ENCODE measurements at places on chromosomes 1 and 21.
A peak's percentile ranks its signal among the peaks of the same experiment; 100 is the strongest.

DNA sequence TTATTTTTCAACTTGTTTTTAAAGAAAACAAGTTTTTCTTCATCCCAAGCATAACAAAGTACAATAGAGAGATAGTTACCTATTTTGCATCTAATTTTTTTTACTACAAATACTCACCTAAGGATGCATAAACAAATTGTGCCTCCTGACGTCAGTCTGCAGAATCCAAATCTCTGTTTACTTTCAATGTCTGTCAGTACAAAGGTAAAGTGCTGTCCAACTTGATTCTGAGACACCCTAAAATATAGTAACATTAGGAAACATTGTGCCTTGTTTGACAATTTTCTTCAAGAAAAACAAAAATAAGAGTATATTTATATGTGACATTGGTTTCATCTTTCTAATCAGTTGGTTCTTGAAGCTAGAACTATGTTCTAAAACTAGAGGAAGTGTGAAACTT lies 103.4 kb downstream of the DENND1B start:
- DNase-seq = no peak

DNA sequence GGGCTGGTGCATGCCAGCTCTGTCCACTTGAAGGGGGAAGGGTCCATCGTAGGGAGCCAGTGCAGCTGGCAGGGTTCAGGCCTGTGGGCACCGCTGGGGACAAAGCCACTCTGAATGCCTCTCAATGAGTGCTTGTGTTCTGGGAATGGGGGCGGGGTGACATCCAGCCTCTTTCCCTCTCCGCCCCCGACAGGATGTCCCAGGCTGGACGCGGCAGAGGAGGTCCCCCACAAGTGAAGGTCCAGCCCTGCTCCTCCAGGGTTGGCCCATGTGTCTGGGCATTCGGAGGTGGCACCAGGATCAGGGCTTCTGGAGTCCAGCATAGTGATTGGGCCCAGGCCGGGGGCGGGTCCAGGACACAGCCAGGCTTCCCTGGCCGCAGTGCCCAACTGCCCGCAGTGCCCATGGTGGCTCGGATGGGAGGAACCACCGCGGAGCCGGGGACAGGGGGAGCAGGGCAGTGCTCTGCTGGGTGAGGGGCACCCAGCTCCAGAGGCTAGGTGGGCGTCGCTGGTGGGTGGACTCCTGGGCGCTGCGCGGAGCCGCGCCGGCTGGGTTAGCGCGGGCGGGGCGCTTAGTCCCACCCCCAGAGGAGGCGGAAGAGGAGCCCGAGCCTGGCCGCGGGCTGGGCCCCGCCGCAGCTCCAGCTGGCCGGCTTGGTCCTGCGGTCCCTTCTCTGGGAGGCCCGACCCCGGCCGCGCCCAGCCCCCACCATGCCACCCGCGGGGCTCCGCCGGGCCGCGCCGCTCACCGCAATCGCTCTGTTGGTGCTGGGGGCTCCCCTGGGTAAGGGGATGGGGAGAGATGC lies at the start of gene SHISA4:
Gene SHISA4, plus strand, starts transcription at position 617 of the 808 bp plus-strand sequence. Its CDS starts 97 bp downstream, at position 714.
- no peak for DNase-seq

DNA sequence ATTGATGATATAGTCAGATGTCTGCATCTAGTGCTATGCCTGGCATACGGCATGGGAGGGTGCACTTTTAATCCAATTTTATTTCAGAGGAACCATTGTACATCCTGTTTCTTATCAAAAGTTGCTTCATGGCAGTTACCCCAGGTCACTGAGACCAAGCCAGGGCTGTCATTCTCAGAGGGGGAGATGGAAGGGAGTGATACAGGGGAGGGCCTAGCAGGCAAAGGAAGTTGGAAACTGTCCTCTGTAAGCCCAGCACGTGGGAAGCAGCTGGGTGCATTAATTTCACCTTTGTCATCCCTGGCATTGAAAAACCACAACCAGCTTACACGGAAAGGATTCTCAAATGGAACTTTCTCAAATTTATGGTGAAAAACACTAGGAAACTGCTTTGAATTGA lies 458.7 kb upstream of the ADAMTS5 start:
- DNase-seq = no peak

GRCh38 chr1:94817712-94818111 lies 2.4 kb upstream of the SLC44A3 start:
- no peak for DNase-seq

- DNase-seq = no peak
These were observed 276.9 kb downstream of the VAV3 start for GRCh38 chr1:107687849-107688753.

DNA sequence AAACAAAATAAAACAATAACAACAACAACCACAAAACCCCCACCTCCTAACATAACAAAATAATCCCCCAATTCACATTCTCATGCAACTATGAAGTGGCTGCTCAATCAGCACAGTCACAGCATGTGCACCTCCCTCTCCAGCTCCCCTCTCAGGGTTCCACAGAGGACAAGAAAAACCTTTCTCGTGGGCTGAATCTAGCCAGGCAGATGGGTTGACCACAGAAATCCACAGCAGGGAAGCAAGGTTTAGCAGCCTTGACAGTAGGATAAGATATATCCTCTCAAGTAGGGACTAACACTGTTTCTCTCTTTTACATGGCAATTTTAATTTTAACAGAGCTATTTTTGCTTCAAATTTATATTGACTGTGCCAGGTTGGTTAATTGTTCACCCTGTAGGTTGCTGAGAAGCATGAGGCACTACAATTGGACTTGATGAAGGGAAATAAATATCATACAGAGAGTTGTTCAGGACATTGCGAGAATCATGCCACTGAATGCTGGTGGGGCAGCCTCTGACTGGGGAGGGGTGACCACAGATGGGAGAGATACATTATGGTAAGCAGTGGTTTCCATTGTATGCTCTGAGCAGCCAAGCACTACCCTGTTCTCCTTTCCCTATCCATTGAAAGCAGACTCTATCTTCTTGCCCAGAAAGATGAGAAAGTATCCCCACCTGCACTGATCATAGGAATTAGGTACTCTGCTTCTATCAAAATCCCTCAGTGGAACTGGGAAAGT lies 535.1 kb downstream of the DPYD start:
- no peak for DNase-seq

- DNase-seq = no peak
These were observed 515.9 kb downstream of the PLPP3 start for GRCh38 chr1:56063461-56063860.

DNA sequence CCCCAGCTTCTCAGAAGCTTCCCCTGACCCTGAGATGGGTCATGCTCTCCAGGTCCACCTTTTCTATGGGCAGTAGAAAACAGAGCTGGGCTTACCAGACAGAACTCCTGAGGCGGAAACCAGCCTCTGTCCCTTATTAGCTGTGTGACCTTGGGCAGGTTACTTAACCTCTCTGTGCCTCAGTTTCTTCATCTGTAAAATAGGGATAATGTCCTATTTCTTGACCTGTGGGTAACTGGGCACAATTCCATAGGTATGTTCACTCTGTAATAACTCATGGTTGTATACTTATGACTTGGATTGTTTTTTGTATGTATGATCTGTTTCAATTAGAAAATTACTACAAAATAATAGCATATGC lies 57.1 kb upstream of the EDN2 start:
- no peak for DNase-seq

DNA sequence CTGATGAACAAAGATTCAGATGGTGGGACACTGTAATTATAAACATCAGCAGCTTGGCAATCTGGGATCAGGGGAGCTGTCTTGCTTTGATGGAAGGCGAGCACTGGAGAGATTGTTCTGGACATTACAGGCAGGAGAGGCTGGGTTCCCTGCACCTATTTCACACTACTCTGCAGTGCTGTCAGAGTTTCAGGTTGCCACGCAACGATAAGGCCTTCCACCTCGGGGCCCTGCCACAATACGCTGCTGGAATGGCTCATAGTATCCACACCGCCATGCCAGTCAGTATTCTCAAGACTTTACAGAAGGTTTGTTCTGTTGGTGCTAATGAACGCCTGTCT lies 96.8 kb downstream of the GLIS1 start:
- DNase-seq = no peak

DNA sequence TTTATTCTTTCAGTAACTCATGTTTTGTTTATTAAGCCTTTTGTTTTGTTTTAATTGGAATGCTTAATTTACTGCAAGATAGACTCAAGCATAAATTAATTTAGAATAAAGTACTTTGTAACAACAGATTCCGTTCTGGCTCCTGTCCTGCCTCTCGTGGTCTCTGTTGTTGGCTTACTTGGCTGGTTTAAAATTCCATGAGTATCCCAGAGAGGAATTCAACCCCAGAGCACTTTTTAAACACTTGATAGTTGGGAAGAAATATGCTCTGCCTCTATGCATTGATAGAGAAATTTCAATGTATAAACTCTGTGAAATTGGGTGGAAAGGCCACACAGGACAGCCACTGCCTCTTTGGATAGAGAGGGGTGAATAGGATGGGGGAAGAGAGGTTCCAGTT lies 89.7 kb downstream of the ATP5PO start:
- DNase-seq = no peak

GRCh38 chr1:165143437-165144065 lies 213.0 kb downstream of the LMX1A start:
- DNase-seq = no peak

- DNase-seq = peak; percentile 21
These were observed 30.3 kb downstream of the PTPRC start for GRCh38 chr1:198669023-198669698.

DNA sequence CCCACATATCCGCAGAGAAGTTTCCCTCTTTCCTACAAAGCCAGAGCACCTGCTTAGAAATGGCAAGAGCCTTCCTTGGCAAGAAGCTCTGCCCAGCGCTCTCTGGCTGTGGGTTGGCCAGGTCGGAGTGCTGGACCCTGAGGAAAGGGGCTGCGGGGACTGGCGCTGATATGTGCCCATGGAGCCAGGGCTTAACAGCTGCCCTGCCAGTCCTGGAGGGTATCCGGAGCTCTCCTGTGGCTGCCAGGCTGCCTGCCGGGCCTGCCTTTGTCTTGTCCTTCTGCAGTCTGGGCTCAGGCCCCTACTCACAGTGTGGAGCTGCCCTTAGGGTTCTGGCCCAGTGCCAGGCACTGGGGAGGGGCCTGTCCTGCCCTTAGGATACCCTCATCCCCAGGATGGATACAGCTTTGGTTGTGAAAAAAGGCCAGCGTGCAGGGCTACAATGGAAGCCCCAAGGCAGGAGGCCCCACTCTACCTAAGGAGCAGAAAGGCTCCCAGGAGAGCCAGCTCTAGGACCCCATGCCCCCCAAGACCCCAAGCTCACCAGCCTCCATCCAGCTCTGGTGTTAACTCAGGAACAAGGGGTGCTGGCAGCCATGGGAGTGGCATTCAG lies 43.4 kb downstream of the KIAA1614 start:
- no peak for DNase-seq

GRCh38 chr21:42595283-42596187 lies 57.9 kb upstream of the PDE9A start:
- no peak for DNase-seq

DNA sequence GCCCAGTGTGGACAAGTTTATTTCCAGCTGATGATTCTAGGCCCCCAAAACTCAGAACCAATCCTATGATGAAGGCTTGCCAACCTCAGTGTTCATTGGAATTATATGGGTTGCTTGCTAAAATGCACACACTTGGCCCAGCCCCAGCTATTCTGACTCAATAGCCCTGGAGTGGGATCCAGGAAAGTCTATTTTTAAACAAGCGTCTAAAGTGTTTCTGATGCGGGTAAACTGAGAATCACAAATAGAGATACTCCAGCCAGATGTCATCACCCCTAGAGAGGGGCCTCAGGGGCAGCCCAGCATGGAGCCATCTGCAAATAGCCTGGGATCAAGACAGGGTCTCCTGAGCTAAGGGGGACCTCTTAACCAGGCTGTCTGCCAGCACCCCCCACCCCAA lies 46.0 kb downstream of the PKP1 start:
- DNase-seq = no peak

GRCh38 chr1:74674278-74675048 lies 871 bp upstream of the ERICH3 start:
- DNase-seq = no peak

DNA sequence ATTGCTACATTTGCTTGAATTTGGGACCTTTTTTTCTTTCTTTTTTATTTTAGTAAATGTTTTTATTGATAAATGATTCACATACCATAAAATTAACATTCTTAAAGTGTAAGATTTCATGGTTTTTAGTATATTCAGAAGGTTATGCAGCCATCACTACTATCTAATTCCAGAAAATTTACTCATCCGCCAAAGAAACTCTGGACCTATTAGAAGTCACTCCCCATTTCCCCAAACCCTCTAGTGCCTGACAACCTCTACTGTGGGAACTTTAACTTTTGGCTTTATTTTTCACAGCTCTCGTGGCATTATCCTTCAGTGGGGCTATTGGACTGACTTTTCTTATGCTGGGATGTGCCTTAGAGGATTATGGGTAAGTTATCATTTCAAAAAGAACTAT lies 4.5 kb downstream of the LEPR start:
- no peak for DNase-seq

DNA sequence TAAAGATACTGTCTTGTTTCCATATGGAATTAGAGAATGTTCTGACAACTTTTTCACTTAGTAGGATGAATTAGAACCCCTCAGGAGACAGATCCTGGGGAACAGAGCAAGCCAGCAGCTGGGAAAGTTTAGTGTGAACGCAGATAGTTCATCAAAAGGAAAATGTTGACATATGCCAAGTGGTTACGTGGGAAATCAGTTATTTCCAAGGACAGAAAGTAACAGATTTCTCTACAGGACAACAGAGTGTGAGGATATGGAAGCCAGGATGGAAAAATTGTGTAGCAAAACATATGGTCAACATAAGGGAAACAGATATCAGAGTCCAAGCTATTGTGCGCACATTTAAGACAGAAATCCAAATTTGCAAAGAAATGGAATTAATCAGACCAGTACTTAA lies 419.5 kb downstream of the LRRIQ3 start:
- DNase-seq = no peak

DNA sequence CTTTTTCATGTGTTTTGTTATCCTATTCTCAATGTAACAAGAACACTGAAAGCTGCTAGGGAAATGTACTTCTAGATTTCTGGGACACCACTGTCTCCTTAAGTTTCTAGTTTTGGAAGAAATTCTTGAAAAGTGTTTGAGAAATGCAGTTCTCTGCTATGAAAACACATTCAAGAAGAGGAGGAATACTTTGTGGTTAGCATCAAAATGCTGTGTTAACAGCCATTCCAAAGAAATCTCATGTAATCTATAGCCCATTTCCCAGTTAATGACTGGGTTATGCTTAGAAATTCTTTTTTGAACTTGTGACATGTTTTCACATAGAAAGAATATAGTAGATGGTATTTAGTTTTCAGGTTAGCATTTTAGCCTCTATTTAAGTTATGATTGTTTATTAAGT lies 6.0 kb downstream of the RAVER2 start:
- DNase-seq = no peak

- no peak for DNase-seq
These were observed 52.2 kb upstream of the ARTN start for GRCh38 chr1:43881415-43881814.

DNA sequence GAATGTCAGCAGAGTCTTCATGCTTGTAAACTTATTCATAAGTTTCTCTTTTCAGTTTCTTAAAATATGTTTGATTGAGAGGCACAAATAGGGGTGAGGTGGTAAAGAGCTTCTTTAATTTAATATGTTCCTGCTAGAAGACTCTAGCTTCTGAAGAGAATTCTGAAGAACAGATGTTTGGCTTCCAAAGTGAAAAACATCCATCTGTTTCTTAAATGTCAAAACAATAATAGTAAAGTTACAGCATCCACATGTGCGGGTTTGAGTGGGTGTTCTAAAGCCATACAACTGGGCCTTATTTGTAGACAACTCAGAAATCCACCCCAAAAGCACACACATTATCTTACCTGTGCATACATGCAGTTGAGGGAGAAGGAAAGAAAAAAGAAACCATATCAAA lies 144.0 kb upstream of the ADGRL4 start:
- DNase-seq = no peak
